ENCODE measurements at places on chromosomes 7 and 10.

DNA sequence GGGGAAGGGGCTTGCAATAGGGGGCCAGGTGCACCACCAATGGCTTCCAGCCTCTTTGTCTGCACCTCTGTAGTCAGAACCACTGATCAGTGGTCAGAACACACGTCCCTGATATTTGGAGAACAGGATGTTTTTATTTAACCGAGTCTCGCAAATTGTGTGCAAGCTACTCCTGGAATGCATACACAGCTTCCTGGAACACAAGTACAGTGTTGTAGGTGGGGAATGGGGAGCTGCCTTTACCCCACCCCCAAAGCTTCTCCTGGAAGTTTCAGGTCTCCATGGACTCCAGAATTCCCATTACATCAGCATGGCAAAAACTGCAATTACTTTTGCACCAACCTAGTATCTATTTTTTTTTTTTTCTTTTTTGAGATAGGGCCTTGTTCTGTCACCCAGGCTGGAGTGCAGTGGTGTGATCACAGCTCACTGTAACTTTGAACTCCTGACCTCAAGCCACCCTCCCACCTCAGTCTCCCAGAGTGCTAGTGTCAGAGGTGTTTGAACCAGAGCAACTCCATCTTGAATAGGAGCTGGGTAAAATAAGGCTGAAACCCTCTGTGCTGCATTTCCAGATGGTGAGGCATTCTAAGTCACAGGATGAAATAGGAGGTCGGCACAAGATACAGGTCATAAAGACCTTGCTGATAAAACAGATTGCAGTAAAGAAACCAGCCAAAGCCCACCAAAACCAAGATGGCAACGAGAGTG, 374.0 kb downstream of the CALN1 start:
- no peak for DNase-seq

- DNase-seq = no peak
These were observed 119.5 kb downstream of the SEC23IP start for GRCh38 chr10:120012131-120012400.

DNA sequence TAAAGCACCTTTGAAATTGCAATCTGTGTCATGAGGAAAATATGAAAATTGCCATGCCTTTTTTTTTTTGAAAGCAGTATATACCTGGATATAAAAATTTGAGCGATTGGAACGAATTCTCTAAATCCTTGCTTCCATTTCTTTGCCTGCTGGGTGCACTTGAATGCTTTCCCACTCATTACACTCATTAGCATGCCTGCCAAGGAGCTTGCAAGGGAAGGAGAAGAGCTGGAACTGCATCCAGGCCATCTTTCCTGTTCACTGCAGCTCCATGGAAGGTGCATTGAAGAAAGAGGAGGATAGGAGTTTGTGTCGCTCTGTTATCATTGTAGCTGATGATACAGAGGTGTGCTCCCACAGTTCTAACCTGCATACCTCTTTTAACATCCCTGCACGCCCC, 102.4 kb upstream of the GJD4 start:
- no peak for DNase-seq

GRCh38 chr7:3087243-3087755, 43.6 kb upstream of the CARD11 start:
- DNase-seq = no peak

- no peak for DNase-seq
These were observed 23.8 kb upstream of the SLF2 start for GRCh38 chr10:100888957-100889356.

GRCh38 chr7:111732923-111733322, 170.6 kb upstream of the IMMP2L start:
- no peak for DNase-seq

DNA sequence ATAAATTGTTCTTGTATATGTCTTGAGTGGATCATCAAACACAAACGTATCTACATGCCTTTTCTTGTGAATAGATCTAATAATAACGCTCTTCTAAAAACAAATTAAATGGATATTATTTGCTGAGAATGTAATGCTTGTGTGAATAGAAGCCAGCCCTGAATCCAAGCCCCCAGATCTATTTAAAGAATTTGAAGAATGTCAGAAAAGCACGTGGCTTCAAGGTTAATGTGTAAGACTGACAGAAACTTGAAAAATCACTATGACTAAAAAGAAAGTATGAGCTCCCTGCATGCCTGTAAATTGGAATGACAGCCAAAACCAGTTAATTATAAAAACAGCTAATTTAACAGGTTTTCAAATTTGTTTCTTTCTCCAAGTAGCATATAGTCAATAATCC, 43.2 kb upstream of the ATRNL1 start:
- DNase-seq = peak; percentile 69

- no peak for DNase-seq
These were observed 2.2 kb downstream of the ZNF365 start for GRCh38 chr10:62376071-62377025.

DNA sequence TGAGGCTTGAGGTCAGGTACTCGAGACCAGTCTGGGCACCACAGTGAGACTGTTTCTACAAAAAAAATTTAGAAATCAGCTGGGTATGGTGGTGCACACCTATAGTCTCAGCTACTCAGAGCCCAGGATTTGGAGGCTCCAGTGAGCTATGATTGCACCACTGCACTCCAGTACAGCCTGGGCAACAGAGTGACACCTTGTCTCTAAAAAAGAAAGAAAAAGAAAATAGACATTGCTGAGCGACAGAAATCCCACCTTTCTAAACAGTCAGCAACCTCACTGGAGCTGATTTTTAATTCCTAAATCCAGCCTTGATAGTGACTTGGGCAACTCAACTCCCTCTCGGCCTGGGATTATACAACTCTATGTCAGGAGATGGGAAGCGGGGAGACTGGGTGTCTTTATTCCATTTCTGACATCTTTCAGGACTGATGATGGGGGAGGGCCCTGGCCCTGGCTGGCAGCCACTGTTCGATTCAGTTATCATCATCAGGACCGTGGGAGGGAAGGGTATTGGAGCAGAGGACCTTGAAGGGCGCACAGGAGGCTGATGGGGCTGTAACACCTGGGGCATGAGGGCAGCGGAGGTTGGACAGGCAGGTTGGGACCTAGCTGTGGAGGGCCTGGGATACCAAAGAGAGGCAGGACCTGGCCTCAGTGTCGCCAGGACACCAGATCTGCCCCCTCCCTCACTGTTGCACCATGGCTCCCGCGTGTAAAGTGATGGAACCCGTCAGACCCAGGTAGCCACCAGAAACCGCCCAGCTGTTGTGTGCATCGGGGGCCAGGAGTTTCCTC, 14.7 kb downstream of the HSPB1 start:
- DNase-seq = no peak

- DNase-seq = no peak
These were observed 98.4 kb downstream of the ADARB2 start for GRCh38 chr10:1638889-1639419.

DNA sequence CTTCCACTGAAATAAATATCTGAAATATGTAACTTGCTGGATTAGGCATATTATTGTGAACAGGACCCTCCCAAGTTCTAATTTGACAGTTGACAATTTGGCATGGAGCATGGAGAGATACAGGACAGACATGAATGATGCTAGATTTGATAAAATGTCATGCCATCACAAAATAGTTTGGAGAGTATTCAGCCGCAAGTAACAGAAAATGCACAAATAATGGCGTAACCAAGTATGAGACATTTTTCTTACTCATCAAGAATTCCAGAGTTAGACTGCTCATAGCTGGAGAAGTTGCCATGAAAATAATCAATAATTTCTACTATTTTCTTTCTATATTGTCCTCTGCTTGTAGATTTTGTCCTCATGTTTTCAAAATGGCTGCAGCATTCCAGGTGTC, 45.5 kb upstream of the GPAM start:
- DNase-seq = peak; percentile 38

Data from fibroblast of skin of right quadriceps (primary cell).